H1 (cell line): ENCODE measurements at places on chromosomes 3 and 15. TPM values are rescaled to one million over a fixed set of nuclear protein-coding genes. Genes with fewer than 3 reads are reported as not detected.

- DNase-seq: no peak
These were observed 155.2 kb downstream of the FAM43A start for GRCh38 chr3:194840661-194841514.

Gene CCDC54
- not detected in 2 replicates for total RNA-seq

DNA sequence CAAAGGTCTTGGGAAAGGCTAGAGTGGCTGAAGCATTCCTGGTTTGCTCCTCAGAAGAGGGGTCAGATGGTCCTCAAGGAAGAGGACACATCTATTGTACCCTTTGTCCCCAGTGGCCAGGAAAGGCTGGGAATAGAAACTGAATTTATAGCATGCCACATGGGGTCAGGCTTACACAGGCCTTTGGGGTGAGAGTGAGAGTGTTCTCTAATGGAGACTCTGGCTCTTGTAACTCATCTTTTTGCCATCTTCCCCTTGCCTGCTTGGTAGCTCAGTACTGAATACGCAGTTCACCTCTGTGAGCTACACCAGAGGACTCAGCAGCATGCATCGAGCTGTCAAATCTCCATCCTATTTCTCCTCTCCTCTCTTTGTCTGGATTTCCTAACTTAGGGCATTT, 87.5 kb downstream of the ATP2B2 start:
- no peak for DNase-seq

DNA sequence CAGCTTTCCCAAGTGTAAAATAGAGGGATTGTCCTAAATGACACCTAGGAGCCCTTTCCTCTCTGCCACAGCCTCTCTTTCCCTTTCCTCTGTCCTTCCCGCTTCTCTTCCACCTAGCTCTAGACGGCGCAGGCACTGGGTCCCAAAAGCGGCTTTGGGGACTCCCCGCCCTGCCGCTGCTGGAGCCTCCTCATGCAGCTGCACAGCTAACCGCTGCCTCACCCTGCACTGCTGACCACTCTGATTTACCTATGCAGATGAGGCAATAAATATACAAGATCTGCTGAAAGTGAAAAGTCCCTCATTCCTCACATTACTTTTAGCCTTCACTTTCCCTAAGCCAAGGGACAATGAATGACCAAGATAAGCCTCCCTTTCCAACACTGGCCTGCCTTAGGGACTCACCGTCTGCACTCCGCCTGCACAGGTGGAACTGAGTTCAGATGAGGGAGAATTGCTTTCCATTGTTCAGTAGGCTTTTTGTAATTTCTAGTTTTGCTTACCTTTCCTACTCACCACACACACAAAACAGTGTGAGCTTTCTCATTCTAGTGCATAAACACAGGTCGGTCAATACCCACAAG, 197.5 kb upstream of the BCL6 start:
- no peak for DNase-seq

DNA sequence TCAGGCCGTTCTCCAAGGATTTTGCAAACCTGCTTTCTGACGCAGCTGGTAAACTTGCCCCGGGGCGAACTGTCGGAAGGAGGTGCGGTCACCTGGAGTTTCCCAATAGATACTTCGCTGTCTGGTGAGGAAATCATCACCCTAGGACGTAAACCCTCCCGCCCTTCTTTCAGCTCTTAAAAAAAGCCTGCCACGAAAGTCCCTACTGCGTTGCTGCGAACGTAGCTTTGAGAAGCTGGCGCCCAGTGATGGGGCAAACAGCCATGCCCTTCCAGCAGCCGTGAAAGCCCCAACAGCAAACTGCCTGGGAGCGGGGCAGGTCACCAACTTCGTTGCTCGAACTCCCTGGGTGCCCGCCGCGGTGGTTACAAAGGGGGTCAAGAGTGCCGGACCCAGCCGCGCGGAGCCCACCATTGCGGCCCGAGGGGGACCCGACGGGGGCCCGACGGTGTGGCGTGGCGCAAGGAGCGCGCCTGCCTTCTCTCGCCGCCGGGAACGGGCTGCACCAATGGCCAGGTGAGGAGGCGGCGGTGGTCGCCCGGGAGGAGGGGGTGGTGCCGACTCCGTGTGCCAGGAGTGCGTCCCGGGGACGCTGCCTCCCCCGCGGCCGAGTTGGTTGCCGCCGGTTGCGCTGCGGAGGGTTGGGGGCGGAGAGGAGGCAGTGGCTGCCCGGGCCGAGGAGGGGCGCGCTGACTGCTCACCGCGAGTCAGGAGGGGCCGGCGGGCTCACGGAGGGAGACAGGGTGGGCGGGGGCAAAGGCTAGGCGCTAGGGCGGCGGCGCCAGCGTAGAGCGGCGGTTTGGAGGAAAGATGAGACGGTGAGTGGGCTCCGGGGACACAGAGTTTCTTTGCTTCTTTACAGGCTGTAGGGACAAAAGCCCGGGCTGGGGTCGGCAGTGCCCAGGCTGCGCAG, at the start of gene PHLDB2:
Gene PHLDB2 (plus strand): TSS at position 205 of the 913 bp plus-strand sequence. CDS start 24,813 bp downstream, outside the sequence.
- DNase-seq: peak; percentile 89

DNA sequence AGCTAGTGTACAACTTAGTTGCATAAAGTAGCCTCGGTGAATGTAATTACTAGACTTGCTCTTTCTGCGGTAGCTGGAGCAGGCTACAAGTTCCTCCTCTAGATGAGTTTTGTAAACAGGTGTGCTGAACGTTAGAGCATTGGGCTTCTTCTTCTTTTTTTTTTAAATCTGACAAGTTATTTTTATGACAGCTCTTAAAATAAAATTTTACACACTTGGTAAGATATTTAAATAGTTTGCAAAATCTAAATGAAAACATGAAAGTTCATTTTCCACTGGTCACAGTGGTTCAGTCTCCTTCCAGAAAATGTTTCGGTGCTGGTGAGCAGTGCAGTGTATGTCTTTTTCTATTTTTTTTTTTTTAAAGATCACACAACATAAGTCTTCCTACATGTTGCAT, 3.0 kb downstream of the CCR9 start:
- DNase-seq: no peak

- no peak for DNase-seq
These were observed 115.7 kb upstream of the TSPAN3 start for GRCh38 chr15:77186594-77187011.

DNA sequence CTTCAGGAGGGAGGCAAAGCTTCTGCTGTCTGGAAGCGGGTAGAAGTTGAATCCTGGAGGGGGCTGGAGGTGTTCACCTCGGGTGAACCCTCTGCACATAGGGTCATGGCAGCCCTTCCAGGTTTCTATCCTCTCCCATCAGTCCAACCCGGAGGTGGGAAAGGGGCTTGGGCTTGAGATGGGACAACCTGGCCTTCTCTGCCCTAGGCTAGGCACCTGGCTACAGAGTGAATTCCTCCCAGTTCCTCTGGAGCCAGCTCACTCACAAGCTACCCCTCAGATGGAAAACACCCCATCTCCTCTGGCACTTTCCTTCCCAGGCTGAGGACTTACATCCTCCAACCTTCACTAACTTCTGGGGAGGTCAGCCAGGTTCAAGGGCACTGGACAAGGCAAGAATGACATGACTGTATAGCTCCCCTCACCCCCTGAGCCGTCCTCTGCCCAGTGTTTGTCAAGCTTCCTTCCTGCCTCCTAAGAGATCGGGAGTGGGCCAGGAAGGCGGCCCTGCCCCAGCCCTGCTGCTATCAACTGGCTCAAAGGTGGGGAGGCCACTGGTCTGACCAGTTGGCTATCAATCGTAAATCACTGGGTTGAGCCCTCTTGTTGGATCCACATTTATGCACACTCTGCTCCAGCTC, 45.8 kb downstream of the KLF15 start:
- no peak for DNase-seq

- DNase-seq: no peak
These were observed 1.5 kb downstream of the SLC25A38 start for GRCh38 chr3:39384665-39385000.

DNA sequence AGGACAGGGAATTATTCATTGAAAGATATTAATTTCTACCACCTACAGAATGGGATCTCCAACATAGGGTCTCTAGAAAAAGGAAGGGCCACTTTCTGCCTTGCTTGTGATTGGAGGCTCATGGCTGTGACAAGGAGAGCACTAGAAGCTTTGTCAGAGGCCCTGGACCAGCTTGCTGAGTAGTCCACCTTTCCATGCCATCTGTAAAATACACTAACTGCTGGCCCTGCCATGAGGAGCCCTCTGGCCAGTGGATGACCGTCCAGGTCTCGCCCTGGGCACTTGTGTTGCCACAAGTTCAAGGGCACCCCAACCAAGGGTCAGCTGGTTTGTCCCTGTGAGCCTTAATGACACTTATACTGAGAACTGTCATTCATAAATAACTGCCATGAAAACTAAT, 1.6 kb upstream of the SYNM start:
- DNase-seq: no peak

DNA sequence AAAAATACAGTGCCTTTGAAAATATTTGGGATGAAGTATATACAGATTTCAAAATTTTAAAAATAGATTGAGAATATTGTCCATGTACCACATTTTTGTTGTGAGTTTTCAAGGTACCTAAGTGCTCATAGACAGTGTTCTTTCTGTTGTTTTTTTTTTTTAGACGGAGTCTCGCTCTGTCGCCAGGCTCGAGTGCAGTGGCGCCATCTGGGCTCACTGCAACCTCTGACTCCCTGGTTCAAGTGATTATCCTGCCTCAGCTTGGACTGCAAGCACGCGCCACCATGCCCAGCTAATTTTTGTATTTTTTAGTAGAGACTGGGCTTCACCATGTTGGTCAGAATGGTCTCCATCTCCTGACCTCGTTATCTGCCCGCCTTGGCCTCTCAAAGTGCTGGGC, 223.9 kb downstream of the MCTP2 start:
- no peak for DNase-seq

Gene SI
- total RNA-seq: not detected in 2 replicates

DNA sequence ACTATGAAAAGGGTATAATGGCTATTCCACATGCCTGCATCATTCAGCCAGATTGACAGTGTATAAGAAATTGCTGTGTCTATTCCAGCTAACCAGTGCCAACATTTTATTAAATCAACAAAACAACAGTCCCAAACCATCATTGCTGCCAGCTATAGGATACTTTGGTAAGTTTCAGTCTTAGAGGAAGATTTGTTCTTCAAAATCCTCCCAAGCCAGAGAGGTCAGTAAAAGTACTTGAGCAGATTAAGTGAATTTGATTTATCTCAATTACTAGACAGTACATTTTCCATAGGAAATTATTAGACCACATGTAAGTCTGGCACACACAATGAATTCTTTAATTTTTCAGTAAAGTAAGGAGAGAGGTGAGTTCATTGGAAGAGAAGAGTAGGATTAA, 50.7 kb downstream of the TFG start:
- DNase-seq: no peak

Gene ADAMTS7
- 43.1 and 45.2 TPM in 2 replicates for total RNA-seq

DNA sequence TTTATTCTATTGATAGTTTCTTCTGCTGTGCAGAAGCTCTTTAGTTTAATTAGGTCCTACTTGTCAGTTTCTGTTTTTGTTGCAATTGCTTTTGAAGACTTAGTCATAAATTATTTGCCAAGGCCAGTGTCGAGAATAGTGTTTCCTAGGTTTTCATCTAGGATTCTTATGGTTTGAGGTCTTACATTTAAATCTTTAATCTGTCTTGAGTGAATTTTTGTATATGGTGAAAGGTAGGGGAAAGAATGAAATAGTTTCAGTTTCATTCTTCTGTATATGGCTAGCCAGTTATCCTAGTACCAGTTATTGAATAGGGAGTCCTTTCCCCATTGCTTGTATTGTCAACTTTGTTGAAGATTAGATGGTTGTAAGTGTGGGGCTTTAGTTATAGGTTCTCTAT, 10.6 kb upstream of the GCSAM start:
- no peak for DNase-seq

Gene AMIGO3
- 1.6 and 2.9 TPM in 2 replicates for total RNA-seq

DNA sequence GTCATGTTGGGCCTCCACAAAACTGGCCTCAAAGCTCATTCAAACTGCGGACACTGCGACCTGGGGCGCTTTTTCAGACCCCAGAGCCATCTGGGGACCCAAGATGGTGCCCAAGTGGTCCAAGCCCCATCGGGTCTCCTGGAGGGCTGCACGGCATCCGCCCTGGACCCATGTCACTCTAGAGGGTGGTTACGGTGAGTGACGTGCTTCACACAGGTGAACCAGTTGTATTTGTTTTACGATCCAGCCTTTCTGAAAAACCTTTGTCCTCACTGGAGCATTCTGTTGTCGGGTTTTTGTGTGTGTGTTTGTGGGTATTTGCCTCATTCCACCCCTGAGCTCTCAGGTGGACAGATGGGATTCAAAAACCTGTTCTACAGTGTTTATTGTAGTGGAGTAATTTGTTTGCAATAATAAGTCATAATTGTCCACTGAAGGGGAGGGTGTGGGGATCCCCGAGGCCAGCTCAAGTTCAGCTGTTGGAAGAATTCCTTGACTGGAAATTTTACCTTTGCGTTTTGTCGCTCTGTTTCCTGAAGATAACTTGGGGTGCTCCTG, 1.9 kb downstream of the SLC51A start:
- DNase-seq: no peak

GRCh38 chr3:119401503-119402440, 61.6 kb downstream of the TMEM39A start:
- DNase-seq: no peak

DNA sequence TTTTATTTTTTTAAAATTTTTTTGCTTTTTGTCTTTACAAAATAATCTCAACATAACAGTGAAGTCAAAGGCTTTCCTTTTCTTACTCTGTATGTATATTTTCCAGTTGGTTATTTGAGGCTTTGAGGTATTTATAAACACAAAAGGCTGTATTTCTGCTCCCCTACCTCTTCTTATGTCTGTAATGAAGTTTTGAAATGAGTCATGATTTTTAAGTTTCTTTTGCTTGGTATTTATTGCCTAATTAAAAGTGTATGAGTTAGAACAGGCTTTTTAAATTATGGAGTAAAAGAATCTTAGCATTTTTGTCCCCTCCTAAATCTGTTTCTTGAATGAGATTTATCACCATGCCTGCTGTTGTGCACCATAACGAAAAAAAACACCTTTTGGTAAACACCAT, 66.0 kb downstream of the DCUN1D1 start:
- no peak for DNase-seq

Gene RBP2
- not detected in 2 replicates for total RNA-seq

DNA sequence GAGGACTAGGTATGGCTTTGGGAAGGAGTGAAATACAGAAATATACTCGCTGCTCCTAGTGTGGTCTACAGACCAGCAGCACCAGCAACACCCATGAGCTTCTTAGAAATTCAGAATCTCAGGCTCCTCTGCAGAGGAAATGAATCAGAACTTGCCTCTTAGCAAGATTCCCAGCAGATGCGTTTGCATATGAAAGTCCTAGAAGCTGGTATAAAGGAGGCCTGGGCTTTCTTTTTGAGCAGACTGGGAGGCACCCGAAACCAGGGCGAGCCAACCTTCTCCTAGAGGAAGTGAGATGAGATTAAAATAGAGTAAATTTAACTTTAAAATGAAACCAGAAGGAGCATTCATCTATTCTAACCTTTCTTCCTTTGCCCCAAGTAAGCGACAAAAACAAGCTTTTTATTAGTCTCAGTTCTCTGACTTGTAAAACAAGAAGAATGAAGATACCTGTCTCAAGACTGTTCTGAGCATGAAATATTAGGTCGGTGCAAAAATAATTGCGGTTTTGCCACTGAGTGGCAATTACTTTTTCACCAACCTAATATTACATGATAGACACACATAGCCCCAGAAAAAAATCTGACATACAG, 140.0 kb downstream of the PDZRN3 start:
- DNase-seq: no peak
